Cardiac muscle cell (in vitro differentiated cells and primary cell): ENCODE measurements at places on chromosomes 11 and 22.
A peak's percentile ranks its signal among the peaks of the same experiment; 100 is the strongest.

DNA sequence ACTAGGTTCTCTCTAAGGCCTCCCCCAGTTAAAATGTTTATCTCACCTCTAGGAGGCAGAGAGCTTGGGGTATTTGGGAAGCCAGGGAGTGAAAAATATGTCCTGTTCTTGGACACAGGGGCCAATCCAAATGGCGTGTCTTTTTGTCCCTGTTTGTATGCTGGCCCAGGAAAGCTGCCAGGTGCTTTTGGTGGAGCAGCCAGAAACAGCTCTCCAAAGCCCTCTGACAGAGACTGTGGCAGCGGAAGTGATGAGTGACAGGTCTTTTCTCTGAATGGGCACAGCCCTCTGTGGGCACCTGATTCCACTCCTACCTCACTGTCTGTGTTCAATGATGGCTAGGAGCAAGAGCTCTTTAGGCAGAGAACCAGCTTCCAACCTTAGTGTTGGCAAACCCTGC lies 106.4 kb upstream of the KIRREL3 start:
- no peak for DNase-seq
- peaks cover 24% of the 10 kb centered on the region for H3K4me1 ChIP-seq
- no peaks in the 10 kb centered on the region for H3K36me3 ChIP-seq
- no peak overlapping the region for H3K27ac ChIP-seq
- no peak overlapping the region for H3K4me3 ChIP-seq

DNA sequence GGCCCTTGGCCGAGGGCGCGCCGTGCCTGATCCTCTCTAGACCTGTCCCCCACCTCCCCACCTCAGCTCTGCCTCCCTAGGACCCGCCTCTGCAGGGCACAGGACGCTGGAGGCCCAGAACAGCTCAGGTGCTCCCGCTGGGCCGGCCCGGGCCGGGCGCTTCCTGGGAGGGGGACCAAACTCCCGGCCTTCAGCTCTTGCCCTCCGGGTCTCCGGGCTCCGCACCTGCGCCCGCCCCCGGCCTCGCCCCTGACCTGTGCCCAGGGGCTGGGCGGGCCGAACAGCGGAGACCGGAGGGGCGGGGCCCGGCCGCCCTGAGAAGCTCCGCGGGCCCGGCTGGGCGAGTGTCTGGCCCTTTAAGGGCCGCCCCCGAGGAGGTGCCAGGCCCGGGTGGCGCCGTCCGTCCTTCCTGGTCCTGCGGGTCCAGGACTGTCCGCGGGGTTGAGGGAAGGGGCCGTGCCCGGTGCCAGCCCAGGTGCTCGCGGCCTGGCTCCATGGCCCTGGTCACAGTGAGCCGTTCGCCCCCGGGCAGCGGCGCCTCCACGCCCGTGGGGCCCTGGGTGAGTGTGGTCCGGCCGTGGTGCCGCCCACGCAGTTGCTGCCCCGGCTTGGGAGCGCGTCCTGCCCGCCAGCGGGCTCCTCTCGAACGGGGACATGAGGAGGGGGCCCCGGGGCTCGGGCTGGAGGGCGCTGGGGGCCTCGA lies at the start of gene SSH3:
Gene SSH3 (plus strand): TSS at position 399 of the 703 bp plus-strand sequence. CDS start 96 bp downstream, at position 495.
- no peaks in the 10 kb centered on the region for H3K27me3 ChIP-seq
- no peaks in the 10 kb centered on the region for H3K36me3 ChIP-seq
- H3K4me3 ChIP-seq = peak within 1 kb of the TSS; percentile 73
- H3K4me1 ChIP-seq = no peaks in the 10 kb centered on the region
- DNase-seq = peak; percentile 80

GRCh38 chr11:103870821-103871309 lies 165.6 kb upstream of the DDI1 start:
- no peak overlapping the region for H3K4me3 ChIP-seq
- H3K36me3 ChIP-seq = no peaks in the 10 kb centered on the region
- H3K27ac ChIP-seq = no peak overlapping the region

DNA sequence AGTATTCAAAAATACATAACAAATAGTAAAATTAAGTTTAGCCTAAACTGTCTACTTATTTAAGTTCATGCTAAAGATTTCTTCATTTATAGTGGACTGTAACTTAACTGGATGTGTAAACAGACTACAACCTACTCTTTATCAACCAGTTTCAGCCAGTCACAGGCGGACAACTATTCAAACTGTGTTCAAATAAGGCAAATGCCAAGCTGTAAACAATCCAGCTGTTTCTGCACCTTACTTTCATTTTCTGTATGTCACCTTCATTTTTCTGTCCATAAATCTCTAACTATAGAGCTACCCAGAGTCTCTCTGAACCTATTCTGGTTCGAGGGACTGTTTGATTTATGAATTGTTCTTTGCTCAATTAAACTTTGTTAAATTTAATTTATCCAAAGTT lies 992.8 kb downstream of the DLG2 start:
- H3K4me3 ChIP-seq = no peak overlapping the region
- no peak overlapping the region for H3K27ac ChIP-seq
- no peak for DNase-seq
- peaks cover 18% of the 10 kb centered on the region for H3K4me1 ChIP-seq
- H3K27me3 ChIP-seq = no peaks in the 10 kb centered on the region
- no peaks in the 10 kb centered on the region for H3K36me3 ChIP-seq

- no peaks in the 10 kb centered on the region for H3K36me3 ChIP-seq
- no peak overlapping the region for H3K4me3 ChIP-seq
- H3K27me3 ChIP-seq = no peaks in the 10 kb centered on the region
- DNase-seq = peak; percentile 86
- H3K27ac ChIP-seq = no peak overlapping the region
Observed at GRCh38 chr11:33211580-33211979, 45.6 kb upstream of the HIPK3 start.

GRCh38 chr11:68978626-68978930 lies 2.2 kb downstream of the MRGPRD start:
- DNase-seq = no peak
- H3K27ac ChIP-seq = no peak overlapping the region
- no peaks in the 10 kb centered on the region for H3K36me3 ChIP-seq
- H3K4me3 ChIP-seq = no peak overlapping the region

DNA sequence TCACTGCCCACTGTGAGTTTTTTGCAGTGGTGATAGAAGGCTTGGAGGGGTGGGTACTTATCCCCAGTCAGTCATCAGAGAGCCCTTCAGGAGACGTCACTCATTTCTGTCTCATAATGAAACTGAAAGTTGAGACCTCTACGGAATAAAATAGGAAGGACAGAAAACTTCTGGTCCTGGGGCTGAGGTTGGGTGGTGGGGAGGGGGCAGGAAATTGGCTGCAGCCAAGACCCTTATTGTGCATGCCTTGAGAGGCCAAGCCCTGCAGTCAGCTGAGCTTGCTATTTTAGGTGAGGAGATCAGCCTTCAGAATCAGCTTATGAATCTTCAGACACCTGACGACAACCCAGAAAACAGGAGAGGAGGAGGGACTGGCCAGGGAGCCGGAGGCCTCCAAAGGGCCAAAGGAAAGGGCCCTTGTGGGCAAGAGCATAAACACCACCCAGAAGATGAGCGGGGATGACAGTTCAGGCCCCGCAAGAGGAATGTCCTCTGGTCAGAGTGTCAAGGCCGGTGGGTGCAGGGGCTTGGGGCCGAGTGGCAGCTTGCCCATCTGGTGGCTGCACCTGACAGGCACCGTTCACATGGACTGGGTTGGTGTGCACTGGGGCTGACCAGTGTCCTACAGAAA lies 17.9 kb upstream of the ADA2 start:
- H3K36me3 ChIP-seq = no peaks in the 10 kb centered on the region
- peaks cover 8% of the 10 kb centered on the region for H3K4me1 ChIP-seq
- H3K4me3 ChIP-seq = no peak overlapping the region

DNA sequence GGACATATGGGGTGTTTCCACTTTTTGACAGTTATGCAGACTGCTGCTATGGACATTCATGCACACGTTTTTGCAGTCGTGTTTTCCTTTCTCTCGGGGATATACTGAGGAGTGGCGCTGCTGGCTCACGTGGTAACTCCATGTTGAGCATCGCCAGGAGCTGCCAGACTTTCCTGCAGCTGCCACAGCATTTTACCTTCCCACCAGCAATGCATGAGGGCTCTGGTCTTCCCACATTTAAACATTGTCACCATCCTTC lies 95.4 kb downstream of the TBC1D22A start:
- no peak for DNase-seq
- H3K36me3 ChIP-seq = no peaks in the 10 kb centered on the region
- H3K27me3 ChIP-seq = no peaks in the 10 kb centered on the region
- no peak overlapping the region for H3K27ac ChIP-seq
- no peak overlapping the region for H3K4me3 ChIP-seq
- H3K4me1 ChIP-seq = no peaks in the 10 kb centered on the region

- H3K4me1 ChIP-seq = peaks cover 12% of the 10 kb centered on the region
- H3K27me3 ChIP-seq = no peaks in the 10 kb centered on the region
- no peaks in the 10 kb centered on the region for H3K36me3 ChIP-seq
- H3K4me3 ChIP-seq = no peak overlapping the region
- no peak for DNase-seq
- no peak overlapping the region for H3K27ac ChIP-seq
Observed at GRCh38 chr22:19879246-19879570, 24.5 kb upstream of the GNB1L start.

- no peak for DNase-seq
- H3K27ac ChIP-seq = no peak overlapping the region
- H3K36me3 ChIP-seq = no peaks in the 10 kb centered on the region
- H3K4me1 ChIP-seq = peaks cover 48% of the 10 kb centered on the region
Observed at GRCh38 chr11:115249061-115249578, 255.1 kb downstream of the CADM1 start.

DNA sequence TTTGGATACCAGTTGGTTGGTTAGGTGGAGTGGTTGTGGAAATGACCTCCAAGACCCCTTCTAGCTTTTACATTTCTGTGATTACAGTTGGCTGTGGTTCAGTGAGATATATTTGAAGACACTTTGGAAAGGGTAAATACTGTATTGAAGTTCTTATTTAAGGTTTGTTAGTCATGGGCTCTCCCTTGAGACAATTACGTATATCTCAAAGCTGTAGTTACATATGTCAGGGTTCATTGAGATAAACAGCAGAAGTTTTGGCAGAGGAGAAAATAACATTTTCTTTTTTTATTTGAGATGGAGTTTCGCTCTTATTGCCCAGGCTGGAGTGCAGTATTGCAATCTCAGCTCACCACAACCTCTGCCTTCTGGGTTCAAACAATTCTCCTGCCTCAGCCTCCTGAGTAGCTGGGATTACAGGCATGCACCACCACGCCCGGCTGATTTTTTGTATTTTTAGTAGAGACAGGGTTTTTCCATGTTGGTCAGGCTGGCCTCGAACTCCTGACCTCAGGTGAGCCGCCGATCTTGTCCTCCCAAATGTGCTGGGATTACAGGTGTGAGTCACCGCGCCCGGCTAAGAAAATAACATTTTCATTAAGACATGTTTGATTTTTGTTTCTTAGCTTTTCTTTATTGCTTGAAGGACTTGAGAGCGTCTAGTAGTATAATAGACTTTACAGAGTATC lies 1.9 kb downstream of the RNF121 start:
- H3K36me3 ChIP-seq = no peaks in the 10 kb centered on the region
- no peak overlapping the region for H3K4me3 ChIP-seq
- H3K4me1 ChIP-seq = peaks cover 14% of the 10 kb centered on the region
- H3K27ac ChIP-seq = no peak overlapping the region

DNA sequence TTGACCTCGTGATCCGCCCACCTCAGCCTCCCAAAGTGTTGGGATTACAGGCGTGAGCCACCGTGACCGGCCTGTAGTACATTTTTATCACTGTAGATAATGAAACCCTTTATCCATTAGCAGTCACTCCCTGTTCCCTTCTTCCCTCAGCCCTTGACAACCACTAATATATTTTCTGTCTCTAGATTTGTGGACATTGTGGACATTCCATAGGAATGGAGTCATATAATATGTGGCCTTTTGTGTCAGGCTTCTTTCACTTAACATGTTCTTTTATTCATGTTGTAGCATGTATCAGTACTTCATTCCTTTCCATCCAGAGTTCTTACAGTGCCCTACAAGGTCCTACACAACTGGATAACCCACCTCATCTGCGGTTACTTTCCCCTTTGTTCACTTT lies 30.5 kb downstream of the RRM1 start:
- no peak overlapping the region for H3K27ac ChIP-seq
- H3K4me1 ChIP-seq = peaks cover 3% of the 10 kb centered on the region
- no peaks in the 10 kb centered on the region for H3K27me3 ChIP-seq

GRCh38 chr11:84909740-84910139 lies 717.4 kb downstream of the DLG2 start:
- H3K4me1 ChIP-seq = no peaks in the 10 kb centered on the region
- no peaks in the 10 kb centered on the region for H3K36me3 ChIP-seq
- no peaks in the 10 kb centered on the region for H3K27me3 ChIP-seq
- no peak overlapping the region for H3K27ac ChIP-seq
- no peak overlapping the region for H3K4me3 ChIP-seq

- H3K27me3 ChIP-seq = no peaks in the 10 kb centered on the region
- H3K4me1 ChIP-seq = peaks cover 13% of the 10 kb centered on the region
- no peaks in the 10 kb centered on the region for H3K36me3 ChIP-seq
- peak overlapping the region; percentile 98 for H3K4me3 ChIP-seq
- H3K27ac ChIP-seq = peak overlapping the region; percentile 86
Observed at GRCh38 chr22:36027579-36027934, 1.1 kb downstream of the RBFOX2 start.

GRCh38 chr11:66910016-66910415 lies 48.2 kb downstream of the PC start:
- H3K4me3 ChIP-seq = no peak overlapping the region
- H3K4me1 ChIP-seq = no peaks in the 10 kb centered on the region
- H3K27ac ChIP-seq = no peak overlapping the region
- H3K36me3 ChIP-seq = no peaks in the 10 kb centered on the region

GRCh38 chr22:17368554-17369438 lies 464 bp upstream of the CECR2 start:
- no peaks in the 10 kb centered on the region for H3K36me3 ChIP-seq
- peak overlapping the region; percentile 74 for H3K4me3 ChIP-seq
- peaks cover 35% of the 10 kb centered on the region for H3K4me1 ChIP-seq
- H3K27me3 ChIP-seq = no peaks in the 10 kb centered on the region

- H3K36me3 ChIP-seq = no peaks in the 10 kb centered on the region
- no peak for DNase-seq
- no peak overlapping the region for H3K4me3 ChIP-seq
- H3K27me3 ChIP-seq = no peaks in the 10 kb centered on the region
Observed at GRCh38 chr11:14073849-14074476, 111.4 kb downstream of the SPON1 start.

GRCh38 chr11:89452780-89453179 lies 38.4 kb downstream of the NOX4 start:
- H3K27me3 ChIP-seq = no peaks in the 10 kb centered on the region
- H3K4me1 ChIP-seq = no peaks in the 10 kb centered on the region
- DNase-seq = no peak
- no peaks in the 10 kb centered on the region for H3K36me3 ChIP-seq
- H3K27ac ChIP-seq = no peak overlapping the region

DNA sequence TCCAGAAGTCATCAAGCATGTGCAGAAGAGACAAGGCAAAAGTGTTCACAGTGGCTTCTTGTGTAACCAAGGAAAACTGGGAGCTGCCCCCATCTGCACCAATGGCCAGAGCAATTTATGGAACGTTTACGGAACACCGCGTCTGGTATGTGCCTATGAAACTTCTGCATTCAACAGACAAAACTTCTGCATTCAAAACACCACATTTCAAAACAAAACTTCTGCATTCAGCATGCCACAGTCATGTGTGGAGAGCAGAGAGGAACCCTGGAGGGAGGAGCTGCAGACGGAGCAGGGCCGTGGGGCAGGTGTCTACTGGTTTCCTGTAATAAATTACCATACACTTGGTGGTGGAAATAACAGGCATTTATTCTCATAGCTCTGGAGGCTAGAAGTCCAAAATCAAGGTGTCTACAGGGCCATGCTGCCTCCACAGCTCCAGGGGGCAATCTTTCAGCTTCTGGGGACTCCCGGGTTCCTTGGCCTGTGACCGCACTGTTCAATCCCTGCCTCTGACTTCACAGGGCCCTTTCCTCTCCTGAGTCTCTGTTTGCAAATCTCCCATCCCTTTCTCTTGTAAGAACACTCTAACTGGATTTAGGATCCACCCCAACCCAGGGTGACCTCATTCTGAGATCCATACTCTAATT lies 32.2 kb downstream of the RPL3 start:
- peak overlapping the region; percentile 41 for H3K27ac ChIP-seq
- H3K4me1 ChIP-seq = peaks cover 28% of the 10 kb centered on the region
- no peaks in the 10 kb centered on the region for H3K36me3 ChIP-seq
- no peak overlapping the region for H3K4me3 ChIP-seq
- DNase-seq = no peak
